Fibroblast of skin of back (primary cell): ENCODE measurements at places on chromosomes 5 and 9.

DNA sequence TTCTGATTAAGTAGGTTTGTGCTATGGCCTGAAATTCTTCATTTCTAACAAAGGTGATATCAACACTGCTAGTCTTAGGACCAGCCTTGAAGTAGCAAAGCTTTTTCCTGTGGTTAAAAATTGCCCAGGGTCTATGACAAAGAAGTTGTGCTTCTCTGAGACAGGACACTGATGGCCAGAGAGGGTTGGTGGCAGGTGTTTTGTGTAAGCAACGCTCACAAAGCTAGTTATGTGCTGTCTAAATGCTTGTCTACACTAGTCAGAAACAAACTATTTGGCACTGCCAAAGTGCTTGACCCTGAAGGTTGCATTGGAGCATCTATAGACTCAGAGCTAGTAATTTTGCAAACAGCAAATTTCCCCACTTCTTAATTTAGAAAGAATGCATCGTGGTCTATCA, 44.1 kb upstream of the SELENOP start:
- DNase-seq, result no peak

- DNase-seq, result no peak
Measured at GRCh38 chr5:20958641-20959040, 970.6 kb upstream of the CDH18 start.

DNA sequence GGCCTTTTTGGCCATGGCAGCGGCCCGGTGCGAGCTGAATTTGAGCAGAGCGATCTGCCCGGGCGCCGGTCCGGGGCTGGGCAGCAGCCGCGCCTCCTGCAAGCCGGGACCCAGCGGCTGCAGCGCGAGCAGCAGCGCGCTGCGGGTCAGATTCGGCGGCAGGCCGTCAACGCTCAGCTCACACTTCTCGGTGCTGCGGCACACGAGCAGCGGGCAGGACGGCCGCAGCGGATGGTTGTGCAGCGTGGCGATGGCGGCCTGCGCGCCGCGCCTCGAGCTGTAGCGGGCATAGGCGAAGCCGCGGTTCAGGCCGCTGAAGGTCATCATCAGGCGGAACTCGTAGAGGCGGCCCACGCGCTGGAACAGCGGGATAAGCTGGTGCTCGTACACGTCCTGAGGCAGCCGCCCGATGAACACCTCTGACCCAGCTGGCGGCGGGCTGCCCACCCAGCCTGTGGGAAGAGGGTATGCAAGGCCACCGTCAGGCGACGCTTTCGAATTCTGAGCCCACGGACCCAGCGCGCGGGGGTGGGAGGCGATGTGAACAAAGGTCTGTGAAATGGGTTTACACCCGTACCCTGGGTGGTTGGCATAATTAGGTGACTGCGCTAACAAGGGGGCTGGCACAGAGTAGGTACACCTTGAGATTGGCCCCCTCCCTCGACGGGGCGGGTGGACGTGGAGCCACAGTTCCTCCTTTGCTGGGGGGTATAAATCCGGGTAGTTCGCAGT, 755 bp downstream of the DND1 start:
- peak; percentile 6 for DNase-seq

- DNase-seq, result no peak
Measured at GRCh38 chr5:87154191-87154590, 113.5 kb upstream of the RASA1 start.

DNA sequence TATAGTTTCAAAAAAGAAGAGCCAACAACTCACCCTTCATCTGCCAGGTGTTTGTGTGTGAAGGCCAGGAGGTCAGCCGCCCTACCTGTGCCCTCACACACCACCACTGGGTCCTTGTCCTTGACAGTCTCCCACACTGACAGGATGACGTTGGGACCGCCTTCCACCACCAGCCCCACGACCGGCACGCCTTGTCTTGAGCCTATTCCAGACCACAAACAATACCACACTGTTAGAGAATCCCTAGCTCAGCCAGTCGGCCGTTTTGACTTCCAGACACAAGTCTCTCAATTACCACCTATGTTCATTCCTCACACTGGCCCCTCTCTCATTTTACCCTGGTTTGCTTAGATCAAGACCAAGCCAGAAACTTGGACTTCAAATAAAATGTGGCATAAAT, 66.1 kb downstream of the TRPM6 start:
- DNase-seq, result no peak

DNA sequence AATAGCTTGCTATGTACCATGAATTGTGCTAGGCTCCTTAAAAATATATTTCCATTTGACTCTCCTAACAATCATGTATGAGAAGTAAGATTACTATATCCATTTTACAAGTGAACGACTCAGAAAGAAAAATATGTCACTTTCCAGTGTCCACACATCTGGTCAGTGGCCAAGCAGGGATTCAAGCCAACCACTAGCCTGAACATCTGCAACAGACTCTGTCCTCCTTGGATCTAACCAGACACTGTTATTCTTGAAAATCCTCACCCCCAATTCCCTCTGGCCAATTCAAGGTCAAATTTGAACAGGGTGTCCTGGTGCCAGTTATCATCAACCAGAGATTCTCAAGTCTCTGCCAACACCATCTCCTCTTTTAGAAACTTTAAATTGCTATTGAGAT, 344.1 kb upstream of the WWC1 start:
- DNase-seq, result peak; percentile 40

GRCh38 chr9:113876993-113877368, 872 bp downstream of the ZNF618 start:
- no peak for DNase-seq

DNA sequence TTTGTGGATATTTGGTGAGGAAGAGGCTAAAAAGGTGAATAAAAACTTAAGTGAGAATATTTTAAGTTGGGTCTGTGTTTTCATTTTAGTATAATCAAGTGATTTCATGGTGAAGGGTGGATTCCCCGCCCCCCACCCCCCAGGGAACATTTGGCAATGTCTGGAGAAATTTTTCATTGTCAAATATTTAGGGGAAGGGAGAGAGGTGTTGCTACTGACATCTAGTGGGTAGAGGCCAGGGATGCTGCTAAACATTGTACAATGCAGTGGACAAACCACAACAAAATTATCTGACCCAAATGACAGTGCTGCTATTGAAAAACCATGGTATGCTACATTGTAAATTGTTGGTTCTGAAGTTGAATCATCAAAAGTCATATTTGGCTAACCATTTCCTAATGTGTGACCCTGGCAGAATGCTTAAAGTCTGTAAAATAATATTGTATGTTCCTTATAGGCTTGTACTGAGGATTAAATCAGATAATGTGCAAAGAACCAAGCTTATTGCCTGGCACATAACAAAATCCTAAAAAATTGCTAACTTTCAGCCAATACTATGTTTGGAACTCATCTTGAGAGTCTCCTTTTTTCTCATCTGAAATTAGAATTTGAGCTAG, 5.6 kb downstream of the C5orf24 start:
- DNase-seq, result peak; percentile 69

- no peak for DNase-seq
Measured at GRCh38 chr5:43268188-43268820, 44.9 kb downstream of the HMGCS1 start.

DNA sequence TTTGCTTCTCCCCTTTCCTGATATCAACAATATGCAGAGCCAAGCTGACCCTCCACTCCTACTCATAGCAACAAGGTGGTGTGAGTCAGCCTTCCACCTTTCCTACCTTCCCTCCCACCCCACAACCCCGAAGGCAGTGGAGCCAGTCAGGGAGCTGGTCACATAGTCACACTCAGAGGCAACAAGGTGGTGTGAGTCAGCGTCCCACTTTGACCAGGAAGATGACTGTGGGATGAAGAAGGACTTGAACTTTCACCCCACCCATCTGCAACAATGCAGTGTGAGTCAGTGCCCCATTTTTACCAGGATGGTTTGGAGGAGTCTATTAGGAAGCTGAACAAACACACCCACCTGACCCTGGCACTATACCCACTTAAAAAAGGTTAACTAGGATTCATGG, 30.1 kb upstream of the ZNF782 start:
- peak; percentile 60 for DNase-seq

DNA sequence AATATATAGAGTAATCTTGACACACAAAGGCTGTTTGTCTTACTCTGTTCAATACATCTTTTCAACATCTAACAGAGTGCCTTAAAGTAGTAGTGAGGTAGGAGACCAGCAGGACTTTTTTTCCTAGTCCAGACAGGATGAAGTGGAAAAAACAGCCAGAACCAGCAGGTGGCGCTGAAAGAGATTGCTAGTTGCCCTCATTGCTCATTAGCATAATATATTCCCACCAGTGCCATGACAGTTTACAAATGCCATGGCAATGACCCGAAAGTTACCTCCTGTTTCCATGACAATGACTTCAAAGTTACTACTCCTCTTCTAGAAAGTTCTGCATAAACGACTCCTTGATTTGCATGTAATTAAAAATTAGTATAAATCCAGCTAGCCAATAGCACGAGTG, 387.4 kb downstream of the ACTL7B start:
- peak; percentile 39 for DNase-seq

- no peak for DNase-seq
Measured at GRCh38 chr5:63249960-63250359, 671.3 kb downstream of the LRRC70 start.

- DNase-seq, result no peak
Measured at GRCh38 chr9:122788831-122789230, at the start of gene OR5C1. Gene OR5C1 (plus strand): TSS chr9:122788933. CDS start chr9:122788933, 0 bp downstream.

DNA sequence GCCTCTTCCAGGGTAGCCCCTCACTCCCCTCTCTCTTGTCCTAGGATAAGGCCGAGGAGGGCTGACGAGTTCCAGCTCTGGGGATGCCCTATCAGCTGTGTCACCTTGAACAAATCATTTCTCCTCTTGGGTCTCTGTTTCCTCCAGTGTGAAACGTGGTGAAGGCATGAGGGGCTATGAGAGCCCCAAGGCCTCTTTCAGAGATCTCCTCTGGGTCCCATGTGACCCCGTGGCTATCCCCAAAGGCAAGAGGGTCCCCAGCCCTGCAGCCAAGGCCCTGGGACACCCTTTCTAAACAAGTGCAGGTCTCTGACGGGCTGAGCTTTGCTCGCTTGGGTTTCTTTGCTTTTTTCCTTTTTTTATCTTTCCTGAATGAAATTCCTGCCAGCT, 25.5 kb upstream of the SPTLC1 start:
- DNase-seq, result no peak

DNA sequence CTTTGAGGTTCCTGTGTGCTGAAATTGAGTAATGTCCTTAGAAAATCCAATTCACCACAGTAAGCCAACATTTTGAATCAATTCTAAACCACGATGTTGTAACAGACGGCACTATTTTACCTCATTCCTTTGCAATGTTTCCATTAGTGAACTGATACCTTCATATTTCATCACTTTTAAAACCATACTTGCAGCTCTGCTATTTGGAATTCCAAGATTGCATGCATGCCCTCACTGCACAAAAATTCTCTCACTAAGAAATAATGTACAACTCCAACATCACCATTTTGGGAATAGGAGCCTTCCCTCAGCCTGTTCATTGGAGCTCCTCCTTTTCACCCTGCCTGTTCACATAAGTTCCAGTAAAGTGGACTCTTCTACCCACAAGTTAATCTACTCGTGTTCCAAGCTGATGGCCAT, 74.8 kb upstream of the TGFBR1 start:
- peak; percentile 99 for DNase-seq

DNA sequence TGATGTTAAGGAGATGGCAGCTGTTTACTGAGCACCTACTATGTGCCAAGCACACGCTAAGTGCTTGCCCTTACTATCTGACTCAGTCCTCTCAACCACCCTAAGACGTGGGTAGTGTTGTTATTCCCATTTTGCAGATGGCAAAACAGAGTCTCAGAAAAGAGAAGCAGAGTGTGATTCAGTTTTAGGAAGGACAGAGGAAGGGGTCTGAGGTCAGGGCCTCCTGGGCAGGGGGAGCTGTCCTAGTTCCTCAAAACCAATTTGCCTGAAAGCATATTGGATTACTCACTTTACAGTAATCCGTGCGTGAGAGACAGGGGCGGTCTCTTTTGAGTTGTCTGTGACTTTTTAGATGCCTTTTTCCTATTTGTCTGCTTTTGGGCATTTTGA, 23.2 kb downstream of the DNM1 start:
- no peak for DNase-seq

- no peak for DNase-seq
Measured at GRCh38 chr5:17995997-17996396, 361.7 kb downstream of the TAF11L14 start.

DNA sequence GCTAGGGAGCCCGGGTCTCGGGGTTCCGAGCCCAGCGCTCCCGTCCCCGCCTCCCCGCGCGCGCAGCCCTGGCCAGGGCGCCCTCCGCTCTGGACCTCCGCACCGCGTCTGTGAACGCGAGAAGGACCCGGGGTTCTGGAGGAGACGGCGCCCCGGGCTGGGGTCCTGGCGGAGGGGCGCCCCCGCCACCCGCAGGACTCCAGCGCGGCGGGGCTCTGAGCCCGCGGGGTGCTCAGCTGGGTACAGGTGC, 431 bp downstream of the TMOD1 start:
- no peak for DNase-seq

DNA sequence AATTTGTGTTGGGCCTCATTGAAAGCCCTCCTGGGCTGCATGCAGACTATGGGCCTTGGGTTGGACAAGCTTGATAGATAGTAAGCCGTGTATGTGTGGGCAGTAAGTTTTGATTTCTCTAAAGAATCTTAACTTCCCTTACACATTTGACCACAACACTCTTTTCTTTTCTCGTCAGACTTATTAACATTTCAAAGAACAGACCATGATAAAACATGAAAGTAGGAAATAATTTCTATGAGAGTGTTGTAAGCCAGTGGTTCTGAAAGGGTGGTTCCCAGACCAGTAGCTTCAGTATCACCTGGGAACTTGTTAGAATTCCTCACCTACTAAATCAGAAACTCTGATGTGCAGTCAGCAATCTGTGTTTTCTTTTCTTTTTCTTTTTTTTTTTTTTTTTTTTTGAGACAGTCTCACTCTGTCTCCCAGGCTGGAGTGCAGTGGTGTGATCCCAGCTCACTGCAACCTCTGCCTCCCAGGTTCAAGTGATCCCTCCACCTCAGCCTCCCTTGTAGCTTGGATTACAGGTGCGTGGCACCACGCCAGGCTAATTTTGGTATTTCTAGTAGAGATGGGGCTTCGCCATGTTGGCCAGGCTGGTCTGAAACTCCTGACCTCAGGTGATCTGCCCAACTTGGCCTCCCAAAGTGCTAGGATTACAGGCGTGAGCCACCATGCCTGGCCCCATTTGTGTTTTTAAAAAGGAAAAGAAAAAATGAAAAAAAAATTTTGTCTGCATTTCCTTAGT, 20.0 kb upstream of the GCNT1 start:
- no peak for DNase-seq

GRCh38 chr9:27672718-27673117, 99.4 kb upstream of the C9orf72 start:
- DNase-seq, result no peak

GRCh38 chr5:29697785-29698414, 1495.6 kb upstream of the CDH6 start:
- no peak for DNase-seq

GRCh38 chr9:128706671-128707381, 4.5 kb downstream of the PKN3 start:
- DNase-seq, result no peak
